Posterior vena cava (tissue), 2 donors: ENCODE measurements at places on chromosomes 3 and 15. TPM values are rescaled to one million over a fixed set of nuclear protein-coding genes. Genes with fewer than 3 reads are reported as not detected.

ZNF717 gene
- 11.8 TPM for total RNA-seq

PPP2R3A gene
- total RNA-seq = 10.6 TPM

GABRG3 gene
- total RNA-seq = not detected

- peak; percentile 80 for DNase-seq
Measured at GRCh38 chr3:191356631-191357439, 26.5 kb upstream of the UTS2B start.

DNA sequence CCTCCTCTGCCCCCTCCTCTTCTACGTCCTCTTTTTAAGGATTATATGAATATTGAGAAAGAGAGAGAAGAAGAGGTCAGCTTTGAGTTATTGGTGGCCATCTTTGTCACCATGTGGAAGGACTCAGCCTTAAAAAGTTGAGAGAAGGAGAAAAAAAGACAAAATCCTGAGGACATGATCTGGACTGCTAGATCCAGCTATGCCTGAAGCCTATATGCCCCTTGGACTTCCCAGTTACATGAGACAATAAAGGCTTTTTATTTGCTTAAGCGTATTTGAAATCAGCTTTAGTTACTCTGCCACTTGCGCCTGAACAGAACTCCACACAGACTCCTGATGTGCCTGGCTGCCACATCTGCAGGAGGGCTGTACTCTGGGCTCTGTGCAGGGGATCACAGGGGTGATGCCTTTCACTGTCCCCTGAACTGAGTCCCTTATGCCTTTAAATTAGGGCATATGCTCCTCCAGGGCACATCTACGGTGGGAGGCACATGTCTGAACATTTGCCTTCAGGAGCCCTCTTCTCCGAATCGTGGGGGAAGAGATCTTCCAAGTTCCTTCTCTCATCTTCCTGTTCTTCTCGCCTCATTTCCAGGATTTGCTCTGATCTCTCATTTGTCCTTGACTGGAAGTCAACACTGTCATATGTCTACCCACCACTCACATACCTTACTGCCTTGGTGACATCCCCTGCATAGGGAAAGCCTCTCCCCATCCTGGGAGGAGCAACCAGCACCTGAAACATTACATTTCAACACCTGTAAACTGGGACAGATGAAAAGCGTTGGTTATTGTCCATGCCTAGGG lies 14.0 kb upstream of the PLA2G4E start:
- DNase-seq = no peak

DNA sequence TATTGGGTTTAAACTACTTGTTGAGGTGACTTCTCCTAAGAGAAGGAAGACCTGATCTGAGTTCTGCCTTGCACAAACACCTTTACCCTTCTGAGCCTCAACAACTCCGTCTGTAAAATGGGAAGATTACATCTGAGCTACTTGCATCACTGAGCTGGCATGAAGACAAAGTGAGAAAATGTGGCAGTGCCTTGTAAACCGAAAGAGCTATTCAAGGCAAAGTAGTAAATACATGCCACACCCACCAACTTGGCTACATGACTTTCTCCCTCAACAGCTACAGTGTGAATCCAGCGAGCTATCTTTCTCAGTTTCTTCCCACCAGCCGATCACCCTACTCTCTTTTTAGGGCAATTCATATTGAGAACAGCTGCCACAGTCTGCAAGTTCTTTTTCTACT lies 148.3 kb downstream of the FOXB1 start:
- no peak for DNase-seq

DNA sequence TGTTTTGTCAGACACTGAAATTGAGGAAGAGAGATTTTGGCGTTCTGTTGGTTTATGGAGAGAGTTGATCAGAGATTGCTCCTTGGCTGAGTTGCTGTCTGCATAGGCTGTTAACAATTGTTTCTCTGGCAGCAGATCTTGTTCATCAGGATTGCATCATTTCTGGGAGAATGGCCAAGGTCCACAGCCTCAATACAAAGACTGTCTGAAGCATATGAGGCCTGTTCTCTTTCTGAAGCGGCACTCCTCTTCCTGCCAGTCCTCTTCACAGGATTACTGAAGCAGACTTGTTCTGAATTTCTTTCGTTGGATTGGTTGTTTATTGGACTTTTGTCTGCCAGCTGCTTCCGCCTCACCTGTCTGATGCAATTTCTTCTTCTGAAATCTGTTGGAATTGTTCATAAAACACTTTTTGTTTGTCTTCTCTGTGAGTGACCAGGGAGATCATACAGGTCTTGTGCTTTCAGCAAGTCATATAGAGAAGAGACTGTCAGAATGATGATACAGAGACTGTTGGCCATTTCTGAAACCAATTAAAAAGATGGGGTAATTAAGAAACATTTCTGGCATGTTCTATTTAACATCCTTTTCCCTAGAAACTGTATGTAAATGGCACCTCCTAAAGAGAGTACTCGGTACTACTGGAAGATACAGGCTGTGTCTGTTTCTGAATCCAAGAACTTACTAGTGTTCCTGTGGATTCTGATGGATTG lies 25.5 kb downstream of the SETD5 start:
- DNase-seq = no peak

PLA2G4E gene
- total RNA-seq = not detected
